ENCODE measurements at places on chromosomes 7 and 10.
A peak's percentile ranks its signal among the peaks of the same experiment; 100 is the strongest.

- no peak for DNase-seq
Measured at GRCh38 chr10:127125331-127125730, 71.1 kb downstream of the INSYN2A start.

DNA sequence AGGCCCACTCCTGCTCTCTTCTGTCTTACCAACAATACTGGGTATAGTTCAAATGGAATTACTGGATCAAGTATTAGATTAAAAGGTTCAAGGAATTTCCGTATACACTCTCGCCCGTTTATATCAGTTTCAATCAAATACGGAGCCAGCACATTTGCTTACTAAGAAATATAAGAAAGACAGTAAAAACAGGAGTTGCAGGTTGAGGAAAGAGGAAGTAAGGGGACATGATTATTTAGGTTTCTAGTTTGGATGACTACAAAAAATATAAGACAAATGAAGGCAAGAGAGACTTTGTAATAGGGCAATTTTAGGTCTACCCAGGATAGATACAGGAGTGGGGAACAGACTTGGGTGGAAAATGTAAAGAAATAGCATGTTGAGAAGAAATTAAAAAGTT, 109.9 kb upstream of the ABI1 start:
- DNase-seq, result no peak

- no peak for DNase-seq
Measured at GRCh38 chr10:52853704-52854103, 81.1 kb upstream of the MBL2 start.

DNA sequence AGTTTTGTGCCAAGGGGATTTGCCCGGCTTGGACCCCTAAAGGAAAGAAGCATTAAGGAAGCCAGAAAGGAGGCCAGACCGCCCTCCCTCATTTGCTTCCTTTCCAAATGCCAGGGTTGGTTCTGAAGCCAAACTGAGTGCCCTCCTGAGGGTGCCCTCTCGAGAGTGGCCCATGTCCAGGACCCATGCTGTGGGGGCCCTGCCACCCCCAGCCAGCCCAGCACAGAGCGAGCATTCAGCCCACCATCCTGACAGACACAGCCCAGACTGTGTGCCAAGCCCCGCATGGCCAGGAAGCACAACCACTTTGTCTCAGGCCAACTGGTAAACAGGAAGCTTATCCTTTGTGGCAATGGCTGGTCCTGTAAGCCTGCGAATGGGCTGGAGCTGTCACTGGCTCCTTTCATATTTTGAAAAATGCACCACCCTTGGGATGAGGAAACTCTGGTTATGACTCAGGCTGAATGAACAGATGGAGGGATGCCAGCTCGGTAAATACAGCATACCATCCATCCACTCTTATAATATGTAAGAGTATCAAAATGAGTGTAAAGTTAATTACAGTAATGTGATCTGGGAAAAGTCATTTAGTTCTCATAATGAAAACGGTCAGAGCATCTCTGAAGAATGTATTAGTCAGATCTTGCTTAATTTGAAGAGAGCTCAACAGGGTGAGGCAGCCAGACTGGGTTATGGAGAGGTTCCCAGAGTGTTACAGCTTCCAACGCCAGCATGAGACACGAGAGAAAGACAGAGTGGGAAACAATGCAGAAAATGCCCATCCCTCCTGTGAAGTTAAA, 65.0 kb downstream of the STK17A start:
- peak; percentile 50 for DNase-seq

- no peak for DNase-seq
Measured at GRCh38 chr7:1086588-1087464, 1.1 kb upstream of the GPER1 start.

DNA sequence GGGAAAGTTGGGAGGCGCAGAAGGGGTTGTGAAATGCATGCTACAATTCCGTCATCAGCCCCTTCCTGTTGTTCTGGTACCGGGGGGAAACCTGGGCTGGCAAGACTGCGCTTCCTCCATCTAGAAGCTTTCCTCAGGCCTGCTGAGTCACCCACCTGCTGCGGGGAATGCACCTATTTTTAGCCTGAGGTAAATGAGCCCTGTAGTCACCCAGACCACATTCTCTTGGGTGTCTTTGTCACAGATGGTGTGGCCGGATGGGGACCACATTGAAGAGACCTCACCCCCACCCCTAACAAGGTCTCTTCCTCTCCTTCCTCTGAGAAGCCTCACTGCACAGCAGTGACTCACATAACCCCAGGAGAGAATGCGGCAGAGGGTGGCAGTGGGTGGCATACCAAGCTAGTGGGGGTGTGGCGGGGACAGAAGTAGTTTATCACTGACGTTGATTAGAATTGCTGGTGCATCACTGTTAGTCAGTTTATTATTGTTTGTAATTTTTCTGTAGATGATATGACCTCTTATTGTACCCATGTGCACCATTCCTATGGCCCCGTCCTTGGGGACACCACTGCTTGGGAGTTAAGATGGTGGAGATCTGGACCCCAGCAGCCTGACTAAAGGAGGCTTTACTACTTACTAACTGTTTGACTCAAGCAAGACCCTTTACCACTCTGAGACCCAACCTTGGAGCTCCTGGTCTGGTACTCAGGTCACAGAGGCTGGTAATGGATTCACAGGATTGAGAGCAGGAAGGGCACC, 83.0 kb upstream of the DUSP5 start:
- DNase-seq, result no peak

DNA sequence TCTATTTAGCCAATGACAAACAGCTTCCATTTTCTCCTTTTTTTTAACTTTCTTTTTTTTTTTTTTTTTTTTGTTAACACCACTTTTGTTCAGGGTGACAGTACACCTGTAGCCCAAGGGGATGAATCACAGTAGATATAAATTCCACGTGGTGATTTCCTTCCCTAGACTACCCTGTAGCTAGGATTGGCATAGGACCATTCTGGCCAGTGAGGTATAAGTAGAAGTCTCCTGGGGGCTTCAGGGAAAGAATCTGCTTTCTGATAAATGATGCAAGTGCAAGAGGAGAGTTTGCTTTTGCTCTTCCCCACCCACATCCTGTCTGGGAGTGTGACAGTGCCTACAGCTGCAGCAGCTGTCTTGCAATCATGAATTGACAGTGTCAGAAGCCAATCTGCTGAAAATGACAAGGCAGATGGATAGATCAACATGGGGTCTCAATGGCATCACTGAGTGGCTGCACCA, 63.2 kb upstream of the TOMM7 start:
- no peak for DNase-seq

DNA sequence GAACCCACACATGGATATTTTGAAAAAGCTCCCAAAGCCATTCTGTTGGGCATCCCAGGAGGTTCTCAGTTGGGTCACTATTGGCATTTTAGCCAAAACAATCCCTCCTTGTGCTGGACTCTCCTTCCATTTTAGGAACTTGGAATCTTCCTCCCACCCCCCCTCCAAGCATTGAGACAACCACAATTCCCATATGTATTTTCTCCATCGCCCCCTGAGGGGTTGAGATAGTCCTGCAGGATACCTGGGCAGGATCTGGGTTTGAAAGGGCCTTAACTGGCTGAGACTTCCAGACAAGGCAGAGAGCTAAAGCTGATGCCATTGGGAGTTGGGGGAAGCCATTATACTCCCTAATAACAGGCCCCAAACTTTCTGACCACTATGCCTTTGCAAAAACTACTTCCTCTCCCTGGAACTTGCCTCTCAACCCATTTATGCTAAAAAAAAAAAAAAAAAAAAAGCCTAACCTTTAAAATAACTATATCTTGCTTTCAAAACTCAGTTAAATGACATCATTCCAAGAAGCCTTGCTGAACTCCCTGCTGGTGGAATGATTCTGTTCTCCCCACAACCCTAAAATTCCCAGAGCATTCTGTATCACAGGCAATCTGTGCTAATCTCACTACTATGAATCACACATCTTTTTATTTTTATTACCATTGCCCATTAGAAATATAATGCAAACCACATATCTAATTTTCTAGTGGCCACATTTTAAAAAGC, 77.5 kb upstream of the PDE1C start:
- DNase-seq, result no peak

DNA sequence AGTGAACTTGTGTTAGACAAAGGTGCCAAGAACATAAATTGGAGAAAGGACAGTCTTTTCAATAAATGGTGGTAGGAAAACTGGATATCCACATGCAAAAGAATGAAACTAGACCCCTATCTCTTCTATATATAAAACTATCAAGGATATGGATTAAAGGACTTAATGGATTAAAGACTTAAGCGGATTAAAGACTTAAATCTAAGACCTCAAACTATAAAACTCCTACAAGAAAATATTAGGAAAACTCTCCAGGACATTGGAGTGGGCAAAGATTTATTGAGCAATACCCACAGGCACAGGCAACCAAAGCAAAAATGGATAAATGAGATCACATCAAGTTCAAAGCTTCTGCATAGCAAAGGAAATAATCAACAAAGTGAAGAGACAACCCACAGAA, 242.9 kb upstream of the MEOX2 start:
- DNase-seq, result no peak

- no peak for DNase-seq
Measured at GRCh38 chr10:101467286-101467770, 113.4 kb downstream of the BTRC start.

GRCh38 chr10:17910125-17910789, 41.5 kb upstream of the SLC39A12 start:
- DNase-seq, result peak; percentile 49

- DNase-seq, result no peak
Measured at GRCh38 chr7:81811956-81812865, 42.4 kb upstream of the HGF start.

- no peak for DNase-seq
Measured at GRCh38 chr7:136857573-136857972, 10.9 kb upstream of the CHRM2 start.

All from hippocampal formation (tissue), 2 donors.